ENCODE measurements at places on chromosomes 5 and 9.

GRCh38 chr9:133060417-133060841, 1.4 kb upstream of the CEL start:
- DNase-seq, result no peak

GRCh38 chr5:638501-639252, 26.5 kb downstream of the CEP72 start:
- DNase-seq, result no peak

- DNase-seq, result no peak
Measured at GRCh38 chr9:78962156-78962555, 609.6 kb upstream of the TLE4 start.

GRCh38 chr9:37760416-37761161, 7.0 kb downstream of the TRMT10B start:
- no peak for DNase-seq

GRCh38 chr5:30030101-30030500, 1163.4 kb upstream of the CDH6 start:
- DNase-seq, result no peak
